ENCODE measurements at places on chromosomes 4 and X.

DNA sequence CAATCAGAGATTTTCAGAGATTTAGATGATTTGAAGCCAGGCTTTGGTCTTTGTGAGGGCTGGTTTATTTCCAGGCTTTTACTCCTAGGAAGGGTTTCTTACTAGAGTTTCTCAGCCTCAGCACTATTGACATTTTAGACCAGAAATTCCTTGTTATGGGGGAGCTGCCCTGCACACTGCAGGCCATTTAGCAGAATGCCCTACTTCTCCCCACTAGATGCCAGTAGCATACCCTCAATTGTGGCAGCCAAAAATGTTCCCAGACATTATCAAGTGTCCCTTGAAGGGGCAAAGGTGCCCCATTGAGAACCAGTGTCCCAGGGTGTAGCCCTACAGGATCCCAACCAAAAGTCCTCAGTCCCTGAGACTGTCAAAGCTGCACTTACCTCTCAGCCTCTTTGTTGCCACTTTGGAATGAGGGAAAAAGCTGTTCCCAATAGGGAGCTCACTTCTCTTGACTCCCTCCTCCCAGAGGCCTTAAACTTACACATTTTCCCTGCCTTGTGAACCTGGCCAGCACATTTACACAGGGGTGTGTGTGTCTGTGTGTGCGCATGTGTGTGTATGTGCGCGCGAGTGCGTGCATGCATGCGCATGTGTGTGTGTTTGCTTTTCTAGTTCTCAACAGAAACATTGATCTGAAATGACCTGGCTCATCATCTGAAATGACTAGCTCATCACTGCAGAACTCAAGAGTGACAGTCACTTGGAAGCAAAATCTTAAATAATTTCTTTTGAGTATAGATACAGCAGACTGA is 231.4 kb downstream of the QDPR start:
- no peak for DNase-seq

DNA sequence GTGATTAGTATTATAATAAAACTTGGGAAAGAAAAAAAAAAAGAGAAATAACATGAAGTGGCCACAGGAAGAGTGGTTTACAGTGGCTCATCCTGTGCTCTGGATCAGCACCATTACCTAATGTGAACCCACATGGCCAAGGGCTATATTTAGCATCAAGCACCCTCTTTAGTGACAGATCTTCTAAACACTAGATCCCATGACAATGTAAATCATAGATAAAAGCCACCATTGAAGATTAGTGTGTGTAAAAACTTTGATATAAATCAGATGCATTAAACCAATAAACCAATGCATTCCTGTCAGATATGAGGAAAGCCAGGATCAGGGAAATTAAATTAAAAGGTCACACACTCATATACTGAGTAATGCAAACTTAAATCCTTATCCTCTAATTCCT is 400.6 kb upstream of the MAGEB18 start:
- DNase-seq: no peak

DNA sequence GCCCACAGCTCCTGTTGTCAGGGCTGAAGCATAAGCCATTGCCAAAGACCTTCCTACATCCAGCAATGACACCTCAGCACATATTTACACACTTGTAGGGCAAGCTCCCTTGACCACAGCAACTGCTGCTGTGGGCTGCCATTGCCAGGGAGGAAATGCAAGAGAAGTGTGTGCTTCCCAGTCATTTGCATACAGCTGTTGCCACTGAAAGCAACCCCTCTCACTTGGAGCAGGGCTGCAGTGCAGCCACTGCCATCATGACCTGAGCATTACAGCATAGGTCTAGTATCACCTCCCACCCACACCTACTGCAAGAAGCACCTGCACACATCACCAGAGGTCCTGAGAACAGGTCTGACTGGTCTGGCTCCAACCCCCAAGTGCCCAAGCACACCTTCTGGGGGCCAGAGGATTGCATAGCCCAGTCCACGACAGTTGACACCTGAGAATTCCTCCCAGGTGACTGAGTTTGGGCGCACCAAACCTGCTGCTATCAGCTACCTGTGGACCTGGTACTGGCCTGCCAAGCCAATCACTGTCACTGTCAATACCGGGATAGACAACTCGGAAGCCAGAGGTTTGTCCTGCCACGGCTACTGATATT is 636.5 kb upstream of the SLIT2 start:
- DNase-seq: no peak

DNA sequence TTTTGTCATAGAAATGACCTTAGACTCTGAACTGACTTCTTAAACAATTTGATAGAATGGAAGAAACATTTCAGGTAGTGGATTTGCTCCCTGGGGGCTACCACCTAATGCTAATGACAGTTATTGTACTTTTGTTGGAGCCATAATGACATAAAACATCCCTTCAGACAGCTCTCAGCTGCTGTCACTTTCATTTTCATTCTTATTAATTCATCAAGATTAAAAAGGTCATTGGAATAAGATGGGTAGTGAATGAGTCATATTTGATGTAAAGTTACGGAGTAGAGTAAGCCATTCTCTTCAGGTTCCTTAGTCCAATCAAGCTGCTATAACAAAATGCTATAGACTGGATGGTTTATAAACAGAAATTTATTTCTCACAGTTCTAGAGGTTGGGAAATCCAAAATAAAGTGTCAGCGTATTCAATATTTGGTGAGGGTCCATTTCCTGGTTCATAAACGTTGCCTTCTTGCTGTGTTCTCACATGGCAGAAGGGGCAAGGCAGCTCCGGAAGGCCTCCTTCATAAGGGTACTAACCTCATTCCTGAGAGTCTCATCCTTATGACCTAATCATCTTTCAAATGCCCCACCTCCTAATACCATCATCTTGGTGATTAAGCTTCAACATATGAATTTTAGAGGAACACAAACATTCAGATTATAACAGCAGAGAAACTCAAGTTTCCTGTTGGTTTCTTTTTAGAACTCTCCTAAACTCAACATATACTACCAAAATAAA is 268.5 kb downstream of the ARAP2 start:
- DNase-seq: no peak

DNA sequence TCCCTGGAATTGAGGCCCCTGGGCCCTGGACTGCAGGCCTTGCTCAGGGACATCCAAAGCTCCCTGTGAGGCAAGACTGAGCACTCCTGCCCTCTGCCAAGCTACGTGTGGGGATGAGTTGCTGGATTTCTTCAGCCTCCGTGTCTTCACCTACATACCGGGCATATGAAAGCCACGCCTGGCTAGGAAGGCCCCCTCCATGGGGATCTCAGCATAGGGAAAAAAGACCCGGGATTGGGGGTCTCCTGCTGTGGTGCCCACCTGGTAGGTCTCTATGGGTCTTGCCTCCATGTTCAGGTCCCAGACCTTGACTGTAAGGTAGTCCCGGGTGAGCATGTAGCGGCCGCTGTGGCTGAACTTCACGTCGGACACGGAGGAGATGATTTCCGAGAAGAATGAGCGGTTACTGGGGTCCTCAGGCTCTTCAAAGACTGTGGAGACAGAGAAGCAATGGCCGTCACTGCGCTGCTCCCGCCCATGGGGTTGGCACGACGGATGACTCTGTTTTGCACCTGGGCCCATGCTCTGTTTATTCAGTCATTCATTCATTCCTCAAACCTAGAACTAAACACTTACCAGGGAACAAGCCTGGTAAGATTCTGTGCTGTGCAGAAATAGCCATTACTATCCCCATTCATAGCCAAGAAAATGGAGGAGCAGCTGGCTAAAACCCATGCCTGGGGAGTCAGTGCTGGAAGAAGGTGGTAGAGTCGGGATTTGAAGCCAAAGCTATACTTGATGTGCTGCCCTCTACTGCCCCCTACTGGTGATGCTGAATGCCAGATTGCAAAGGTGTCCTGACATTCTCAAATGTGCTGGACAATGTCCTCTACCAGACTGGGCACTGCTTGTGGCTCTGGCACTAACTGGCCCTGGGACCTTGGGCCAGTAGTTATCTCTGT is 63.9 kb downstream of the WFS1 start:
- no peak for DNase-seq

DNA sequence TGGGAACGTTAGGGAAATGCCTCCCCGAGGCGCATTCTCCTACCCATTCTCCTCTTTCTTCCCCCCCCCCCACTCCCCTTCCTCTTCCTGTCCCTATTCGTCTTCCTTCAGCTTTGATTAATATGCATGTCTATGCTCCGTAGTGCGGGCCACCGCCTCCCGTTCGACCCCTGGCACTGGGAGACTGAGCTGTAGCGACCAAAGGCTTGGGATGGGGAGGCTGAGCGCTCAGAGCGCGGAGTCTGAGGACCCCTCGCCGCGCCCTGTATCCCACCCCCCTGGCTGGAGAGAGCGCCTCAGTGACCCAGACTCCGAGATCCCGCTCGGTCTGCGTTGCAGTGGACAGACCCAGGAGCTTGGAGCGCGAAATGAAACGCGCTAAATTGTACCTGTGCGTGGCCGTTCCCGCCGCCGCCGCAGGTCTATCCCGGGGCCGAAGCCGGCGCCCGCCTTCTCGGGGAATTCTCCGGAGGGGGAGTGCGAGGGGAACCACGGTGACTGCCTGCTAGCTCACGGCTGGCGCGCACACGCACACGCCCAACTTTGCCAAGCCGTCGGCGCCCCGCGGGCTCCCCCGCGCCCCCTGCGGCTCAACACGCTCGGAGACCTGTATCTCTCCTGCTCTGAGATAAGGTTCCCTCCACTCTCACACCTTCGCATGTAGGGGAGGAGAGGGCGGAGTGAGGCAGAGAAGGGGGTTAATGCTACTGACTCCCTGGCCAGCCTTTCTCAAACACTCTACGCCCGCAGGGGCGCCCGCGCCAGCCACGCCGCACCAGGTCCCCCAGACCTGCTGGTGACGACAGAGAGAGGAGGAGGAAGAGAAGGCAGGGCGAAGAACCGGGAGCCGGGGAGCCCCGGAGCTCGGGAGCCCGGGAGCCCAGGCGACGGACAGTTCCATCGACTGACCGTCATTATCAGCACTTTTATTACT is 1.5 kb upstream of the PTCHD1 start:
- no peak for DNase-seq

GRCh38 chr4:182093431-182093831 is 149.8 kb upstream of the TENM3 start:
- DNase-seq: no peak

DNA sequence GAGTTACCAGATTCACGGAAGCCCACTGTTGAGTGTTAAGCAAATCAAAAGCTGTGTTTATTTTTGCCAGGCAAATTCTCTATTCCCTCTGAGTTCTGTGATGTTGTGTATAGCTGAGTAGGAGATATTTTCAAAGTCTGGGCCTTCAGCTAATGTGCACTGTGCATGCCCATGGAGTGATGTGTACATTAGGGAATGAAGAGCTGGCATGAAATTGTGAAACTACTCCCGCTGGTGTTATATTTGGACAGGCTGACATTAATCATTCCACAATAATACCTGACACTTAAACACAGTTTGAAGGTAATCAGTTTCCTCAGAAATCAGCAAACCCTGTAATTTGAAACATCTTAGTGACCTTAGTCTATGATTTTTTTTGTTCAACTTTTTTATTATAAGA is 88.1 kb upstream of the MBNL3 start:
- no peak for DNase-seq

- no peak for DNase-seq
These were observed 187.0 kb upstream of the PPARGC1A start for GRCh38 chr4:24076811-24077210.

Measured in B cell (primary cell).